Activated T-cell treated with anti-CD3 and anti-CD28 coated beads for 1 hour (primary cell): ENCODE measurements at places on chromosomes 3 and 15.

DNA sequence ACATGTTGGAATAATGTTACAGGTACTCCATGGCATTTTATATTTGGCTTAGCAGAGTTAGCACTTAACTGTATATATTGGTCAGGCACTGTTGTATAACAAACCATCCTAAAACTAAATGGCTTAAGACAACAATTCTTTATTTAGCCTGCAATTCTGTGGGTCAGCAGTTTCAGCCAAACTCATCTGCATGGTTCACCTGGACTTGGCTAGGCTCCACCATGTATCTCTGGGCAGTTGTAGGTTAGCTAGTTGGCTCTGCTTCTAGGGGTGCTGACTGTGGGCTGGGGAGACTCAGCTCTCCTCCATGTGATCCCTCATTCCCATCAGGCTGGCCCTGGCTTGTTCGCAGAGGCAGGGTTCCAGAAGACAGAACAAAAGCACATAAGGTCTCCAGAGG is 34.4 kb downstream of the RARB start:
- DNase-seq, result no peak

GRCh38 chr3:88623709-88624108 is 473.9 kb downstream of the C3orf38 start:
- no peak for DNase-seq

- DNase-seq, result no peak
These were observed 83.6 kb upstream of the XCR1 start for GRCh38 chr3:46110701-46111493.

GRCh38 chr15:27884726-27885125 is 214.4 kb downstream of the OCA2 start:
- DNase-seq, result no peak

GRCh38 chr15:99719096-99719541 is 14.1 kb downstream of the LYSMD4 start:
- no peak for DNase-seq

GRCh38 chr3:32303399-32303747 is 64.9 kb downstream of the CMTM8 start:
- DNase-seq, result no peak

DNA sequence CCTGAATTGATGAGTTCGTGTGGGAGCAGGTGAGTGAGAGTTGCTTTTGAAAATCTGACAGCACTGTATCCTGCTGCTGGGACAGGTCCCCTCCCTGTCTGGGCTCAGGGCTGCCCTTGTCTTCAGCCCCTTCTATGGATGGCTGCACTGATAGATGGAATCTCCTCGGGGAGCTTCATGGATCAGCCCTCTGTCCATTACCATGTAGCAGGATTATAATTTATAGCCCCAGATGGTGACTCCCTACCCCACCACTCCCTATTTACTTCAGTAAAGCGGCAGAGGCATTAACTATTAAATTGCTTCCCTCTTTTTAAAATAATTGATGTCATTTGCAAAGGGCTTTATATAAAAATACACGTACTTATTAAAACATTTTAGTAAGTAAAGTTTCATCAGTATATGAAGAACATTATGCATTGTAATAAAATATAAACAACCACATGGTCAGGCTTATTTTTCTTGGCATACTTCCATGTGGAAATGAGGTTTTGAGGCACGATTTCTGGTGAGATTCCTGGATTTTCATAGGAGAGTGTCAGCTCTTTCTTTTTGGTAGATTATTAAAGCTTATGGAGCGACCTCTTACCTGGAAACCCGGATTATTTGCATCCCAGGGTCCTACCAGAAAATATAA is 38.5 kb downstream of the MAP3K13 start:
- no peak for DNase-seq

GRCh38 chr15:36161108-36161507 is 418.3 kb upstream of the CDIN1 start:
- DNase-seq, result no peak
